Stimulated activated naive CD8-positive, alpha-beta T cell treated with anti-CD3 and anti-CD28 coated beads, Interleukin-15, amount 100 ng/mL, for 72 hours (primary cell): ENCODE measurements at places on chromosomes 4 and X.

DNA sequence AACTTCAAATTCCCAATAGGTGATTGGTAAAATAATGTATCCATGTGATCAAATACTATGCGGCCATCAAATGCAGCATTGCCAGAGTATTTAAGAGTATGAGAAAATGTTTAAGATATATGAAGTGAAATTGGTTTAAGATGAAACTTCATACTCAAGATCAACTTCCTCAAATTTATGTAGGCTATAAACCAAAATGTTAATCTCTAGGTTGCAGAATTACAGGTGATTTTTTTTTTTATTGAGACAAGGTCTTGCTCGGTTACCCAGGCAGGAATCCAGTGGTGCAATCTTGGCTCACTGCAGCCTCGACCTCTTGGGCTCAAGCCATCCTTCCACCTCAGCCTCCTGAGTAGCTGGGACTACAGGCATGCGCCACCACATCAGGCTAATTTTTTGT is 25.3 kb downstream of the ACSL4 start:
- no peak for DNase-seq

GRCh38 chrX:71989768-71990426 is 79.3 kb downstream of the NHSL2 start:
- no peak for DNase-seq

DNA sequence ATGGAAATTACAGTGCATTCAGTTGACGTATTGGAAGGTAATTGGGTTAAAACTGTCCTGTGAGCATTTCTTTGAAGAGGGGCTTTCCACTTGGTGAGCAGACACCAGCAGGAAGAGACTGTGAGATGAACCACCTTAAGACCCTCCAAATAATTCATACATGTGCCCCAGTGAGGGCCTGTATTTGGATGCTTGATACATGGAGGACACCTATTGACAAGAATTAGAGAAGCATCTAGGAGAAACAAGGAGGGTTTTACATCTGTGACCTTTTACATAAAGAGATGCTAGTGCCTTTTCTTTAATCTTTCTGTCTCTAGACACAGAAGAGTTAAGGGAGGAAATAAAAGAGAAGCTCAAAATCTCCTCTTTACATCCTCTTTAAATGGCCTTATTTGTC is 1115.3 kb upstream of the IGFBP7 start:
- no peak for DNase-seq

DNA sequence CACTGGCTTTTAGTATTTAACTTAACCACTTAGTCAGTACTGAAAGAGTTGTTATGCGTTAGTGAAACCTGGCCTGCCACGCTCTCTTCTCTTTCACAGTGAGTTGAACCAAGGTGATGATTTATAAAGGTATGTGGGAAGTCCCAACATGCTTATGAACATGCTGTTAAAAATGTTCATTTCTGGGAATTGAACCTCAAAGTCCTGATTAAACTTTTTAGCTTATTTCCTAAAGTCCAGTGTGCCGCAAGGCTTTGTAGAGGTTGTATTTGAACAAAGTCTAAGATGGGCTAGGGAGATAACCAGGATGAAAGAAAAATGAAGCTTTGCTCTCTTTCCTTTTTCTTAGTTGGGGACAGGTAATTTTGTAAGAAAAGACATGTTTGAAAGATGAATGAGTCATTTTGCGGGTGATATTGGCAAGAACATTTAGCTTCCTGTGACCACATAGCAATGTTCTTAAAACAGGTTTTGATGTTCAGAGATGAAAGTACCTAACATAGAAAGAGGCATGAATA is 270.3 kb downstream of the DTHD1 start:
- DNase-seq: peak; percentile 15

GRCh38 chrX:68832101-68832416 is 3.2 kb downstream of the EFNB1 start:
- peak; percentile 23 for DNase-seq
